ENCODE measurements at places on chromosomes 5 and 9.
A peak's percentile ranks its signal among the peaks of the same experiment; 100 is the strongest.

DNA sequence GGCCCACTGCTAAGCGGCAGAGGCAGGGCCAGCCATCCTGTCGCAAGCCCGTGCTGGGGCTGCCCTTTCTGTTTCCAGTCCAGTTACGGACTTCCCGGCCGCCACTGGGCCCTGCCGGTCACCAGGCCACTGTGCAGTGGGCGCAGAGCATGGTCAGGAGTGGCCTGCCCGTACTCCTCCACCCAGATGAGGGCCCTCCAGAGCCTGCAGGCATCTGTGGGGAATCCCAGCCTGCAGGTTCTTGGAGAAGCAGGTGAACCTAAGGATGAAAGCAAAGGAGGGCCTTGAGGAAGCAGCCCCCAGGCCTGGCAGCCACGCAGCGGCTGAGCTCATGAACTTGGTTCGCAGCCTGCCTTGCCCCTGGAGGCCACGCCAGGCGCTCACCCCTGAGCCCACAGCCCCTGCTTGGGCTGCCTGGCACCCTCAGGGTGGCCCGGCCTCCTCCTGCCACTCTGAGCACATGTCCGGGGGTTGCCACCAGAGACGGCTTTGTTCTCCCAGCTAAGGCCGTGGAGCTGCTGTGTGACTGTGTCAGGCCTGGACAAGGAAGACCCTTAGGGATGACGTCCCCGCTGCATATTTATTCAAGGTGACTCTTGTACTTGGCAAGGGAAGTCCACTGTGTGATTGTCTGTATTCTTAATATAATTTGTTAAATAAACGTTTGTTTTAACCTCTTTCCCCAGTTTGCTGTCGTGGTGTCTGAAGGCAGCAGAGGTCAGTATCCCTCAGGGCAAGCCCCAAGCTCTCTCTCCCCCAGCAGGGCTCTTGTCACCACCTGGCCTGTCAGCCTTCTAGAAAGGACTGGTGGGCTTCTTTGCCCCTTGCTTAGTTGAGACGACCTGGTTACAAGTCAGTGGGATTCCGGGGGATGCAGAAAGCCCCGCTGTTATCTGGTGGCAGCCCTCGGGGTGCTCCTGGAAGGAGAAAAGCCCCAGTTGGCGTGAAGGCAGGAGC is 107.1 kb upstream of the LMX1B start:
- no peak for DNase-seq

GRCh38 chr9:116234081-116234480 is 80.5 kb downstream of the PAPPA start:
- DNase-seq: no peak

- DNase-seq: no peak
These were observed 92.2 kb downstream of the TNC start for GRCh38 chr9:115025721-115026120.

GRCh38 chr5:137481596-137481995 is 17.5 kb downstream of the SPOCK1 start:
- peak; percentile 12 for DNase-seq

DNA sequence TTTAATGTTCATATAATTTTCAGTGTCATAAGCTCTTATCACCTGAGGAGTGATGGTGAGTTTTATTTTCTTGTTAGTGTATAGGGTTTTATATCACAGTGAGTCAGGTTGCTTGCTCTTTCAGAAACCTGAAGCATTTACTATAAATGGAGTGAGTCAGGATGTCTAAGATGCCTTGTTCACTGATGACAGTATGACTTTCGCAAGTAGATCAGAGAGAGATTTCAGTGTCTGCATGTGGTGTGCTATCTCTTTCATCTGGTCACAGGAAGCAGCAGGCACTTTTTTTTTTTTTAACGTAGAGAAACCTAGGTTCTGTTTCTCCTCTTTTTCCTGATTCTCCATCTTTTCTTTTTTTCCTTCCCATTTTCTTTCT is 237.1 kb downstream of the DMRTA1 start:
- no peak for DNase-seq

DNA sequence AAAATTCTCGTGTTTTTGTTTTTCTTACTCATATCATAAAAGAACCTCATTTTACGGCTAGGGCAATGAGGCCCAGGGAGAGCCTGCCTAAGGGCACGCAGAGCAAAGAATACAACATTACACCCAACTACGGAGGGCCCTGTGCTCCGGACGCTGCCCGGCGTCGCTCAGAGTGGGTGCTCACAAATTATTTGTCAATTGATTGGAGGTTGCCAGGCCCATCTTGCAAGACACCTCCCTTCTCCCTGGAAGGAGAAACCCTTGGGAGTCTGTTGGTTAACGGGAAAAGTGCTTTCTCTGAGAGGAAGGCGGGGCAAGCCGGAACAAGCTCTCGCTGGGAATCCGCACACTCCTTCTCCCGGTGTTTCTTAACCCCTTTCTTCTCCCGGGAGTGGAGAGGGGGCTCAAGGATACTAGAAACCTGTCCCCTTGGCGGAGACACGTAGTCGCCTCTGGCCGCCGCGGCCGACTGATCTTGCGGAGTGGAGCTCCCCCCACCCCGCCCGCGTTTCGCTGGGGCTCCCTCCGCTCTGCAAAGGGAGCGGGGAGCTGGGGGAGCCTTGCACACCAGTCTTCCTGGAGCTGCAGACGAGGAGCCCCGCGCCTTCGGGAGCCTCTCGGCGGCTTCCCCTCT is 599.3 kb upstream of the SGCD start:
- DNase-seq: no peak

GRCh38 chr9:91023741-91024140 is 222.1 kb downstream of the SYK start:
- no peak for DNase-seq

DNA sequence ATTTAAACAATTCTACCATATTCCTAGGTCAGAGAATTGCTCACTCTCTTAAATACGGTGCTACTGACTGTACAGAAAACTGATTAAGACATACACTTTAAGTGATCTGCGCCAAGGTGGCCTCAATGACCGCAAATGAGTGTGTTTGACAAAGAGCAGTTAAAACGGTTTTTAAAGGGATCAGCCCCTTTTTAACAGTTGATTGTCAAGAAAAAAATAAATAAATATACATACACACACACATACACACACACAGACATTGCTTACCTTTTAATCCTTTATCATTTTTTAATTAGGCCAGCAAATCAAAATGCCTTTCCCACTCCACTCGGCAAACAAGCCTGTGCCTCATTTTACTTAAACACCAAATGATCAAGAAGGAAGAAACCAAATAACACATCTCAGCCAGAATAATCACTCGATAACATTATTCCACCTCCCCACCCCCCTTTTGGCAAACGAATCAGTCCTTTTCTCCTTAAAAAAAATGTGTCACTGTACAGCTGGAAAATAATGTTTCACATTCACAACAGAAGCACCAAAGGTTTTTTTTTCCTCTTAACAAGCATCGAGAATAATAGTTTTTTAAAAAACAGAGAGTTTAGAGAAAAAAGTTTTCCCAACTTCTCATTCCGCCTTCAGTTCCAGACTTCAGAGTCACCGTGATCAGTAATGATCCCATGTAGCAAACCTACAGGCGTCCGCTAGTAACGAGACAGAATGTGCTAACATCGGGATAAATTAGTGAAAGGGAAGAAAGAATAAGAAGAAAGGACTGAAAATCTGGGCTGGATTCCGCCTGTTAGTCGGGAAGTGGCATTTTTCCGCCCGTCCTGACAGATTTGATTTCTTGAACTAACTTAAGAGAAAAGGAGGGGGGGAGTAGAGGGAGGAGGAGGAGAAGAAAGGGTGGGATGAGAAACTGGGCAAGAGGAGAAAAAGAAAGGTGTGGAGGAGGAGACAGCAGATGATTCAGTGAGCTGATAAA is at the start of gene ZNF608:
ZNF608 (minus strand) TSS at position 712 of the 988 bp plus-strand sequence. CDS start 1,650 bp downstream, outside the sequence.
- peak; percentile 47 for DNase-seq

- no peak for DNase-seq
These were observed 75.5 kb downstream of the RAI14 start for GRCh38 chr5:34731435-34732232.

- no peak for DNase-seq
These were observed 194.3 kb downstream of the ARHGEF28 start for GRCh38 chr5:73820326-73820725.

- DNase-seq: no peak
These were observed 162.2 kb downstream of the CDC42SE2 start for GRCh38 chr5:131426011-131426410.

DNA sequence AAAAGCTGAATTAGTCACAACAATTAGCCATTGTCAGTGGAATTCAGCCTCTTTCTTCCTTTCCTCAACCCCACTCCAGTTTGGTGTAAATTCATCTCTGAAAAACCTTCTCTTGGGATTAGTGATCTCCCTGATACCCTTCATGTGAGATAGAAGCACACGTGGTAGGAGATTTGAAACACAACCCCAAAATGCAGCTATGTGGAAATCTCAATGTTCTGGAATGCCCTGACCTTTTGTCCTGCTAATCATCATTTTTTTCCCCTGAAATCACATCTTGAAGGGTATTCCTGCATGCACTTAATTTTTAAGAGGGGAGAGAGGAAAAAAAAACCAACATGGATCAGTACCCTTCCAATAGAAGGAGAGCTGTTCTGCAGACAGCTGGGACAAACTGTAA is 612.6 kb downstream of the EBF1 start:
- DNase-seq: no peak

DNA sequence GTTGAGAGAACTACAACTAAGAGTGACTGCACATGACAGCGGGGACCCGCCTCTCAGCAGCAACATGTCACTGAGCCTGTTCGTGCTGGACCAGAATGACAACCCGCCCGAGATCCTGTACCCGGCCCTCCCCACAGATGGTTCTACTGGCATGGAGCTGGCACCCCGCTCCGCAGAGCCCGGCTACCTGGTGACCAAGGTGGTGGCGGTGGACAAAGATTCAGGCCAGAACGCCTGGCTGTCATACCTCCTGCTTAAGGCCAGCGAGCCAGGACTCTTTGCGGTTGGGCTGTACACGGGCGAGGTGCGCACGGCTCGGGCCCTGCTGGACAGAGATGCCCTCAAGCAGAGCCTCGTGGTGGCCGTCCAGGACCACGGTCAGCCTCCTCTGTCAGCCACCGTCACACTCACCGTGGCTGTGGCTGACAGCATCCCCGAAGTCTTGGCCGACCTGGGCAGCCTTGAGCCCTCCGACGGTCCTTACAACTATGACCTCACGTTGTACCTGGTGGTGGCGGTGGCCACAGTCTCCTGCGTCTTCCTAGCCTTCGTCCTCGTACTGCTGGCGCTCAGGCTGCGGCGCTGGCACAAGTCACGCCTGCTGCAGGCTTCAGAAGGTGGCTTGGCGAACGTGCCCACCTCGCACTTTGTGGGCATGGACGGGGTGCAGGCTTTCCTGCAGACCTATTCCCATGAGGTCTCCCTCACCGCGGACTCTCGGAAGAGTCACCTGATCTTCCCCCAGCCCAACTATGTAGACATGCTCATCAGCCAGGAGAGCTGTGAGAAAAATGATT is 2.1 kb downstream of the PCDHGA7 start:
- DNase-seq: no peak

- no peak for DNase-seq
These were observed 2.9 kb downstream of the CCDC107 start for GRCh38 chr9:35660966-35661415.

GRCh38 chr9:33931326-33931725 is 114.4 kb downstream of the UBE2R2 start:
- no peak for DNase-seq

GRCh38 chr9:16459421-16460148 is 410.9 kb downstream of the BNC2 start:
- DNase-seq: no peak

- DNase-seq: no peak
These were observed 14.1 kb downstream of the ERP44 start for GRCh38 chr9:100084734-100085133.

- no peak for DNase-seq
These were observed 176.0 kb downstream of the DAB2IP start for GRCh38 chr9:121827251-121827967.

DNA sequence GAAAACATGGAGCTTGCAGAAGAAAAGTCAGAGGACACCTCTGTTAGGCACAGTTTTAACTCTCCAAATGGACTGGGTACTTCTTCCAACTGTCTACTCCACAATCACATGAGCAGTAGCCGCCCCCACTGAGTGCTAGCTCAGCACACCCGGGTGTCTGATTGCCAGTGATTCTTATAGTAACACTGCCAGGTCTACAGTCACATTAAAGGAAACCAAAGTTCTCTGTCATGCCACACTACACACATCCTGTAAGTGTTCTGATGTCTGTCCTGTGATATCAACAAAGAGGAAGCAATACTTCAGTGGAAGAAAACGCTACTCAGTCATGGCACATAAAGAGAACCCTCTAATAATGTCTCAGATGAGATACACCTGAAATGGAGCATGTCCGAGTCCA is at the start of gene HAVCR2:
HAVCR2 (minus strand) TSS at position 69 of the 400 bp plus-strand sequence; CDS start at position 8, 61 bp downstream.
- no peak for DNase-seq

- DNase-seq: no peak
These were observed 26.3 kb downstream of the SLC28A3 start for GRCh38 chr9:84314306-84314705.

- no peak for DNase-seq
These were observed 30.4 kb upstream of the FCN1 start for GRCh38 chr9:134948149-134948548.

- no peak for DNase-seq
These were observed 426.1 kb downstream of the RAB3C start for GRCh38 chr5:59008816-59009473.

DNA sequence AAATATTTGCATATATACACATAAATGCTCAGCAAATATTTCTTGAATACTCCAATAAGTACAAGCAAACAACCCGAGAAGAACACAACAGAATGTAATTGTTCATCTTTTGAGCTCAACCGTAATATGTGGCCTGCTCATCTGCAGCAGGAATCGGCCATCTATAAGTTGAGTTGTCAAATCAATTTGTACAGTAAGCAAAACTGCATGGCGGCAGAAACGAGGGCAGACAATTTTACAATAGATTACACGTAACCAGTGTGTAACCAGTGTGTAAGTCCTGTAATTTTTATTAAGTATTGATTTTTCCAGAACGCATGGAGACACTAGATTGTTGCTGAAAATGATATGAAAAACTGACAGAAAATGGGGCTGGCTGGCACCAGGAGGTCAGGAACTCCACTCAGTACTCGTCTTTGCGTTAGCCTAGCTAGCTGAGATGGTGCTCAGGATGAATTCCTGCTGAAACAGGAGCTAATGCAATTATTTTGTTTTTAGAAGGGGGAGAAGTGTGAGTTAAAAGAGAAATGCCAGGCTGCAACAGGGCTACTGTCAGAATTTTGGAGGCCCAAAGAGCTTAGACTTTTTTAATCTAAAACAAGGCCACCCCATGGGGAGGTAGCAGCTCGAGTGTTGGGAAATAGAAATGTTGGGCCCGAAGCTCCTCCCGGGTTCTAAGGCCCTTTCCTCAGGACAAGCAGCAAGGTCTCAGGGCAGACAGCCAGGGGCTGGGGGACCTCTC is 682 bp downstream of the DHX29 start:
- no peak for DNase-seq

- no peak for DNase-seq
These were observed 159.0 kb downstream of the HACD4 start for GRCh38 chr9:20872340-20872977.

GRCh38 chr5:101531026-101531425 is 627.9 kb upstream of the ST8SIA4 start:
- no peak for DNase-seq

DNA sequence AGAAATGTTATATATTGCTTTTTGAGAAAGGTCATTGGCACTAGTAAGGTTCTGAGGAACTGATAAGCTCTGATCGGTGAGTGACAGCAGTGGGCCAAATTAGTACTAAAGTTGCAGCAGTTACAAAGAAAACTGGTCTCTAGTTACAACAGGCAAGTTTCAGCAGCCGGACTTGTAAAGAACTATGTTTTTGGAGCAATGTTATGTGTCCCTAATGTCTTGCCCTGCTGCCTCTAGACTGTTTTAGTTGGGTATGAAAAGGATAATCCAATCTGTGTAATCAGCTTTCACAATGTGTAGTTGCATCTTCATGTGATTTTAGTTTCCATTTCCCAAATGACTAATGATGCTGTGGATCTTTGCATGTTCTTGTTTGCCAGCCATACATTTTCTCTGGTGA is 113.5 kb downstream of the CAMK4 start:
- no peak for DNase-seq
